ENCODE measurements at places on chromosomes 6 and 20. TPM values are rescaled to one million over a fixed set of nuclear protein-coding genes. Genes with fewer than 3 reads are reported as not detected.

DNA sequence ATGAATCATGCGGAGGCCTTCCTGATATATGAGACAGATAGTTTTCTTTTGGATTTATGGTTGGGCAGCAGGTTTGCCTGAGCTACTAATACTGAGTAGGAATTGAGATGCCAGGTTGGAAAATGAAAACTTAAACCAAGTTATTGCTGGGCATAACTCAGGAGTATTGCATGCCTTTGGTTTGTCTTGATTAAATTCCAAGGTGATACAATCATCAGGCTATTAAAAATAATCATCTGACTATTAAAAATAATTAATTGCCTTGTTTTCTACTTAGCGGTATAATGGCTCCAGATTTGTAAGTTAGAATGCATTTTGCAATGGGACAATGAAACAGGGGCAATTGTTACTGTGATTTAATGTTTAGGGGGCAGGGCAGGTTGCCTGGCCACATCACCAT is 15.5 kb upstream of the RNF144B start:
- H3K4me3 ChIP-seq: no peak overlapping the region
- no peak overlapping the region for H3K27ac ChIP-seq
- no peak for DNase-seq
- peaks cover 13% of the 10 kb centered on the region for H3K4me1 ChIP-seq
- no peaks in the 10 kb centered on the region for H3K36me3 ChIP-seq
- H3K27me3 ChIP-seq: no peaks in the 10 kb centered on the region

GRCh38 chr6:136113736-136114173 is 136.4 kb downstream of the MTFR2 start:
- H3K4me1 ChIP-seq: no peaks in the 10 kb centered on the region
- no peaks in the 10 kb centered on the region for H3K27me3 ChIP-seq
- no peak overlapping the region for H3K27ac ChIP-seq
- no peak overlapping the region for H3K4me3 ChIP-seq
- no peak for DNase-seq
- no peaks in the 10 kb centered on the region for H3K36me3 ChIP-seq

GRCh38 chr6:139743664-139744437 is 369.4 kb upstream of the CITED2 start:
- H3K27me3 ChIP-seq: no peaks in the 10 kb centered on the region
- no peak for DNase-seq
- H3K36me3 ChIP-seq: no peaks in the 10 kb centered on the region
- 0 out of 2 replicates have a peak, but pooled peaks cover 2% of the 10 kb centered on the region for H3K4me1 ChIP-seq
- H3K4me3 ChIP-seq: no peak overlapping the region

Gene ZNF343
- 13.5 TPM for total RNA-seq

Gene ID4
- not detected for total RNA-seq

Gene ADGRB3
- not detected for total RNA-seq

Gene TSPO2
- not detected for total RNA-seq

DNA sequence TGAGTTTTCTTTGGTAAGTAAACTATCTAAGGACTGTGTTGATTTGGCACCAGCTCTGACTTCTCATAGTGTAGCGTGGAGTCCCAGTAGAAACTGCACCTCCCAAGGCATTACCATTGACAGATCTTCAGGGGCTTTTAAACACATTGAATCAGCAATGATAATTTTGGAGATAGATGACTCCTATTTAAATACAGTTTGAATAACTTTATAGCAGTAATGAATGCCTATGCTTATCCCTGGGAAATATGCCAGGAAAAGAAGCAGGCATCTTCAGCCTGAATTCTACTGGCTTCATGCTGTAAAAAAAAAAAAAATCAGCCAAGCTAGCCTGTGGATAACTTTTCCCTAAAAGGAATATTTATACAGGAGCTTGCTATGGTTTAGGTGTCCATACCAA is 895.9 kb downstream of the EYS start:
- H3K36me3 ChIP-seq: no peaks in the 10 kb centered on the region
- no peak overlapping the region for H3K27ac ChIP-seq
- H3K4me3 ChIP-seq: no peak overlapping the region
- DNase-seq: no peak
- H3K4me1 ChIP-seq: no peaks in the 10 kb centered on the region

DNA sequence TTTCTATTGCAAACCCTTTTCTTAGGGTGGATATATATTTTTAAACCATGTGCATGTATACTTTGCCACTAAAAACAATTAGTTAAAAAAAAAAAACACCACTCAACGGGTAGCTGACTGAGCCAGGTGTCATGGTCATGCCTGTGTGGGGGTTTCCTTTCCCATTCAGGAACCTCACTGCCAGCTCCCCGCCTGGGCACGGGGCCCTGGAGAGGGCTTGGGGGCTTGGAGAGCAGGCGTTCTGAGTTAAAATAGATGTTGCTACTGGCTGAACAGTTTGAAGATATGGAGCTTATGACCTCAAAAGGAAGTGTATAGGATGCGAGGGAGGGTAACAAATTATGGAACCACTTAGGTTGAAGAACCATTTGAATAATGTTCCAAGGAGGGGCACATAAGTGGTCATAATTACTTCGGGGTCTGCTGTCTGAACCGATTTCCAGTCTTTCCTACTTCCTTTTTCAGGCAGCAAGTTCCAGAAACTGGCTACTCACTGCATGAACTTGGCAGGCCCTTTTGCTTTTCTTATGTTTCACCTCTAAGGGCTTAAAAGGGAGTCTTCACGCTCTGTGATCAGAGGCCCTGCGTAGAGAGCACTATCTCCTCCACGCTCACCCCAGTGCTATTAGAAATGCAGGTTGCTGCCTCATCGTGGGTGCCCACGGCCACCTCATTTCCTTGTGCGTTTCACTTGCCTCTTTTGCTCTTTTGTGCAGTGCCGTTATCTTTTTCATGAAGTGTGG is 9.9 kb downstream of the STX16 start:
- H3K27ac ChIP-seq: no peak overlapping the region
- peaks cover 70% of the 10 kb centered on the region for H3K4me1 ChIP-seq
- H3K27me3 ChIP-seq: no peaks in the 10 kb centered on the region
- H3K4me3 ChIP-seq: no peak overlapping the region

DNA sequence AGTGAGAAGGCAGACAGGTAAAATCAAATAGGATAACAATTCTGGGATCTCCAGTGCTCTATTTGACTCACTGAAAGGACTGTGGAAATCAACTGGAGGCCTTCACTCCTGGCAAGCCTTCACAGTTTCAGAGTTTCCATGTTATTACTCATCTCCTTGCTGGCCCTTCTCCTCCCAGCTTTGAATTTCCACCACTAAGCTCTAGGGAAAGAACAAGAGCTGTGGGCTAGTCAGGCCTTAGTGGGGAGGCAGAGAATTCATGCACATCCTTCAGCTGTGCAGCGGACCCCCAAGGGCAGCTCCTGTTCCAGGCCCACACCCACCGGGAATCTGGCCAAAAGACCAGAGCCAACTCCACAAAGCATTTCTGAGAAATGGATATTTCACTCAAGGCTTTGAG is 26.0 kb downstream of the MYLIP start:
- H3K36me3 ChIP-seq: no peaks in the 10 kb centered on the region
- no peak for DNase-seq
- no peaks in the 10 kb centered on the region for H3K4me1 ChIP-seq
- H3K4me3 ChIP-seq: no peak overlapping the region
- no peaks in the 10 kb centered on the region for H3K27me3 ChIP-seq

Gene BAG2
- total RNA-seq: 9.0 TPM

DNA sequence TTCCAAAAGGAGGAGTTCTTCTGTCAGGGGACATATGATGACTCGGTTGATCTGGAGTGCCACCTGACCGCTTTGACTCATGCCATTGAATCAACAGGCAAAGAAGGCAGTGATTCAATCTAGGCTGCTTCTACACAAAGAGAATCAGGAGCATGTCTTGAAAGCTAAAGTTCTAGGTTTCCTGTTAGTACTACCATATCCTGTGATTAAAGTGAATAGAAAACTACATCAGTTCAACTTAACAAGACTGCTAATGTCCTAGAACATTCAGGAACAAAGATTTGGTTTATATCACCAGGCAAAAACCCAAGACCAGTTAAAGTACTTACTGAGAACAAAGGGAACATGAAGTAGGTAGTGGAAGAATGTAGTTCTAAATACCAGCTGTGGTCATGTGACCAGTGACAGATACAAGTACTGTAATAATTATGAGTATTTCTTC is 216.8 kb upstream of the SGK1 start:
- H3K27me3 ChIP-seq: no peaks in the 10 kb centered on the region
- no peak for DNase-seq
- no peaks in the 10 kb centered on the region for H3K4me1 ChIP-seq
- no peaks in the 10 kb centered on the region for H3K36me3 ChIP-seq
- no peak overlapping the region for H3K4me3 ChIP-seq

GRCh38 chr6:129353067-129353466 is 356.9 kb downstream of the ARHGAP18 start:
- no peak for DNase-seq
- no peak overlapping the region for H3K27ac ChIP-seq
- H3K4me1 ChIP-seq: no peaks in the 10 kb centered on the region
- H3K27me3 ChIP-seq: no peaks in the 10 kb centered on the region
- H3K4me3 ChIP-seq: no peak overlapping the region
- no peaks in the 10 kb centered on the region for H3K36me3 ChIP-seq

DNA sequence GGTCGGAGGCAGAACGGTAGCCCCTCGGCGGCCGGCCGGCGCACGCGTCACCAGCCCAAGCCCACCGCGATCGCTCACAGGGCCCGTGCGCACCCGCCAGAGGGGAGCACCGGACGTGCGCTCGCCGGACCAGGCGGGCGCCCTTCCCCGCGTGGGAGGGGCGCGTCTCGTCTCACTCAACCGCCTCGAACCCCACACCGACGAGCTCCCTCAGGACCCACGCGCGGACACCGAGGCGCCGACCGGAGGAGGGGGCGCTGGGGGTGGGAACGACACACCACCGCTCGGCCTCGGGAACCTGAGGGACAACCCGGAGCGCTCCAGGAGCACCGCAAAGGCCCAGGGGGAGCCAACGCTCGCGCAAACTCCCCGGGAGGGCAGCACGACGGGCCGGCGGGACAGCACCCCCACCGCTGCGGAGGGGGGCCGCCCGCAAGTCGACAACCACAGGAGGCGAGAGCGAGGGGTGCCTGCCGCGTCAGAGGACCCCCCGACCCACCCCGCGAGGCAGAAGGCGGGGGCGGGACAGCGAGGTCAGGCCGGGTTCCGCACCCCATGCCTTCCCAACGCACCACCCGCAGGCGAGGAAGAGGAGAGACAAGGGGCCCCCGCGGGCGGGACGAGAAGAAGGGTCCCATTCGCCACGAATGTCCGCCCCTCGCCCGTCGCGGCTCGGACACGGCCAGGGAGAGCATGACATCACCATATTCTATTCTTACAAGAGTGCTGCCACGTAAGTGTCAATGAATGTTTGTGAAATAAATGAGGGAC is 512.7 kb upstream of the ZNF337 start:
- no peaks in the 10 kb centered on the region for H3K36me3 ChIP-seq
- H3K27me3 ChIP-seq: no peaks in the 10 kb centered on the region
- DNase-seq: no peak
- no peaks in the 10 kb centered on the region for H3K4me1 ChIP-seq
- no peak overlapping the region for H3K27ac ChIP-seq
- H3K4me3 ChIP-seq: no peak overlapping the region

- no peak for DNase-seq
- H3K27me3 ChIP-seq: no peaks in the 10 kb centered on the region
- H3K27ac ChIP-seq: no peak overlapping the region
- H3K36me3 ChIP-seq: no peaks in the 10 kb centered on the region
- peaks cover 7% of the 10 kb centered on the region for H3K4me1 ChIP-seq
These were observed 141.5 kb downstream of the BMP7 start for GRCh38 chr20:57124800-57125517.

Gene FERMT1
- total RNA-seq: 0.07 TPM

Gene TMC2
- not detected for total RNA-seq

Gene DXO
- total RNA-seq: 20.8 TPM

DNA sequence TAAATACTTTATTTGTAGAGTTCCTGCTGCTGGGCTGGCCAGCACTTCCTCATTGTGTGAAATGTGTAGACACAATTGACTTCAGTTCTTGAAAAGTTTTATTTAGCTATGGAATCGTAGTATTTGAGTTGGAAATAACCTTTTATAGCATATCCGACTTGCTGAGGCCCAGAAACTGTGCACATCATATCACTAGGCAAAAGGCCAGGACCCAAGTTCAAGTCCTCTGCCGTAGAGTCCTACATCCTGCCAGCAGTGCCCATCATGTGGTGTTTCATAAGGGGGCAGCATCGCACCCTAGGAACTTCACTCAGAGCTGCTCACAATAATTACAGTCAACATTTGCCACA is 207.7 kb upstream of the SNX9 start:
- DNase-seq: no peak
- H3K4me1 ChIP-seq: peaks cover 4% of the 10 kb centered on the region

DNA sequence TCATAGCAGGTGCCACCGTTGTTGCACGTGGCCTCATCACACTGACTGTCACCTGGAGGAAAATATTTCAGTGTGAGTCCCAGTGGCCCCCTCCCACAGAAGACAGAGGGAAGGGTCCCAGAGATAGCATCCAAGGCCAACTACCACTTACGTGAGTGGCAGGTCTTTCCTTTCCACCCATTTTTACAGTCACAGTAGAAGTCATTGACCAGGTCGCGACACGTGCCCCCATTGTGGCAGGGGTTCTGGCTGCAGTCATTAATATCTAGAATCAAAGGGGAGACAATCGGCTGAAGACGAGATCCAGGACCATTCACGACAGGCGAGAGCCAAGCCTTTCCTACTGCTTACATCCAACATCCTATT is 28.6 kb downstream of the JAG1 start:
- H3K4me1 ChIP-seq: no peaks in the 10 kb centered on the region
- no peak overlapping the region for H3K4me3 ChIP-seq
- DNase-seq: no peak
- no peaks in the 10 kb centered on the region for H3K27me3 ChIP-seq
- H3K27ac ChIP-seq: no peak overlapping the region
- 0 out of 2 replicates have a peak, but pooled peaks cover 6% of the 10 kb centered on the region for H3K36me3 ChIP-seq

- H3K4me1 ChIP-seq: no peaks in the 10 kb centered on the region
- 0 out of 2 replicates have a peak, but pooled peaks cover 4% of the 10 kb centered on the region for H3K27me3 ChIP-seq
- DNase-seq: no peak
These were observed 139.4 kb upstream of the HMGN3 start for GRCh38 chr6:79373880-79374279.

Gene ENPP3
- total RNA-seq: not detected

DNA sequence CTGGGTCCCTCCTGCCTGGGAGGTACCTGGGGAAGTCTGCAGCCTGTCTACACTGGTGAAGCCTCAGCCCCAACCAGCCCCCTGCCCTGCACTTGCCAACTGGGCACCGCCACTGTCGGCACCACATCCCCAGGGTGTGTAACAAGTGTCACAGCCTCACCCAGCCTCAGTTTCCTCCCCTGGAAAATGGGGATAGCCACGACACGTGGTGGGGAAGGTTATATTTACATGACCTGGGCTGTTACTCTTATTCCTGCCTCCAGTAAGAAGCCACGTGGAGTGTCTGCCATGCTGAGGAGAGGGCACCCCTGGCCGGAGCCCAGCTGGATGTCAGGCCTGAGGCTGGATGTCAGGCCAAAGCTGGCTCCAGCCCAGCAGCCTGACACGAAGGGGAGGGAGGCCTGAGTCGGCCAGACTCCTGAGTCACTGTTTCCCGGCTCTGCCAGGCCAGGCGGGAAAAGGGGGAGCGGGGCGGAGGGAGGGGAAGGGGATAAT is 44.9 kb downstream of the SNAI1 start:
- H3K27ac ChIP-seq: no peak overlapping the region
- no peaks in the 10 kb centered on the region for H3K36me3 ChIP-seq
- H3K4me1 ChIP-seq: no peaks in the 10 kb centered on the region
- no peak overlapping the region for H3K4me3 ChIP-seq
- DNase-seq: no peak

GRCh38 chr6:155014670-155015300 is 19.7 kb downstream of the TIAM2 start:
- no peak overlapping the region for H3K4me3 ChIP-seq
- H3K36me3 ChIP-seq: no peaks in the 10 kb centered on the region
- DNase-seq: no peak
- no peaks in the 10 kb centered on the region for H3K27me3 ChIP-seq
